ENCODE measurements at places on chromosomes 5 and 9.

- no peak for DNase-seq
Measured at GRCh38 chr5:93130624-93131490, 450.2 kb downstream of the NR2F1-AS1 start.

DNA sequence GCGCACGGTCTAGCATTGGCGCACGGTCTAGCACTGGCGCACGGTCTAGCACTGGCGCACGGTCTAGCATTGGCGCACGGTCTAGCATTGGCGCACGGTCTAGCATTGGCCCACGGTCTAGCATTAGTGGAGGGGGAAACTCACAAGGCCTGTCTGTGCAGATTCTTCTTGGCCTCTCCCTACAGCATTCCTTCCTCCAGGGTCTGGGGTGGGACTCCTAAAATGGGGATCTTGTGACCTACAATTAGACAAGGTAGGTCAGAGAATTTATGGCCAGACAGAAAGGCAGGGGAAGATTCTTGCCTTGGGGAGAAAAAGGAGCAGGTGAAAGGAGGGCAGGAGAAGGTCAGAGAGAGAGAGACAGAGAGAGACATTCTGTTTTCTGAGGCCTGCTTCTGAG is 5.4 kb upstream of the GBGT1 start:
- no peak for DNase-seq

- peak; percentile 41 for DNase-seq
Measured at GRCh38 chr5:75616971-75617621, 5.8 kb downstream of the ANKDD1B start.

DNA sequence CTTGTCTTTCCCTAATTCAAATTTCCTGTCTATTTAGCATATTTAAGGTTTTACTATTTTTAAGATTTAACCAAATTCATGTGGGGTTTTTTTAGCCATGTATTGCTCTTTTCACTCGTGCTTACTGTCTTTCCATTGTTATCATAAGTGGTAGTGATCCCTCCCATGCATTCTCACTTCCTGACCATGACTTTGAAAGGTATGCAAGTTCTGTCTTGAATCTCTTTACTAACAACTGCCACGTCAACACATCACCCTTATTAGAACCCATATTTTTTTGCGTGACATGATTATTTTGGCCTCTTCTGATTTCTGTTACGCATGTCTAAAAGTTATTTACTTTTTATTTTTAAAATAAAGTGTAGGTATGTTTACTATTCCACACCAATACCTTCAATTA is 94.7 kb upstream of the CDH6 start:
- DNase-seq, result no peak

DNA sequence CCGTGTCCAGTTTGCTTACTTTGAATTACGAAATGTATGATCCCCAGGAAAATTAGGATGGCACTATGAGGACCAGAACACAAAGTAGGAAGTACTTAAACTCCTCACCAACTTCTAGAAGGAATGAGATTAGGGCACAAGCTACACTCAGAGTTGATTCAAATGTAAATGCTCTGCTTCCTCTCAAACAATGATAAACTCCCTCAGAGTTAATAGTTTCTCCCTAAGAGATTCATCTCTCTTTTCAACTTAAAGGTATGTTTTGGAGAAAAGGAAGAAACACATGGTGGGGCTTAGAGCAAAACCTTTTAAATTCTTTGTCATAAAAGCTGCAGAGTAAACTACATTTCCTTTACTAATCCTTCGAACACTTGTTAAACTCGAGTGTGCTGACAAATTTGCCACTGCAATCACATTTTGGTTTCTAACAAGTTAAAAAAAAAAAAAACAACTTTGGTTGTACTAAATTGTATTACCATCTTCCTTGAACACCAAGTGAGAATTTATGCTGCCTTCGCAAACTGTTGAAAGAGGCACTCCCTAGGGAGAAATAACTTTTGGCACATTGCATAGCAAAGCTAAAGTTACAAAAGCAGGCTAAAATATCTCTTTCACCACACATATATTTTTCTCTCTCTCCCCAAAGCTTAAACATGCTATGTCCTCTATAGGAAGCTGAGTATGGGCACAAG is 66.6 kb downstream of the DENND1A start:
- no peak for DNase-seq

DNA sequence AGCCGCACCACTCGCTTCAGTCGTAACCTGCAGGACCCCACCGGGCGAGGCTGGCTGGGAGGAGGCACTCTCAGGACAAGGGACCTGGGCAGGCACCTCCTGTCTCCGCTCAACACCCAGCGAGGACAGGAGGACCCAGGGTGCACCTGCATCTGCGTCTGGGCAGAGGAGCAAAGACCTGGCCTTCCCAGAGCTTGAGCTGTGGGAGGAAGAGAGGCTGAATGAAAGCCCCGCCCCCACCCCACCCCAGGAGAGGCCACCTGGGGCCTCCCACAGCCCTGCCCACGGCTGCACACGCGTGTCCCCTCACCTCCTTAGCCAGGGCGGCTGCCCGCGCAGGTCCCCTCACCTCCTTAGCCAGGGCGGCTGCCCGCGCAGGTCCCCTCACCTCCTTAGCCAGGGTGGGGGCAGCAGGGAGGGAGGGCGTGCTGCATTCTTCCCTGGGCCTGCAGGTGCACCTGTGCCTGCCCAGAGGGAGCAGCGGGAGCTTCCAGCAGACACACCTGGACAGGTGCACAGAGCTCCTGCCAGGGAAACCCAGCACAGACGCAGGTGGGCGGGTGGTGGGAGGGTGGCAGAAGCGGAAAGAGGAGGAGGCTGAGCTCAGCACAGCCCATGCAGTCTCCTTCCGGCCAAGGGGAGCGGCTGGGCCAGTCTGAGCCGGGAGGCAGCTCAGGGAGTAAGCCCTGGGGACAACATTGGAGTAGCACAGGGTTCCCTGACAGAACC is 18.5 kb upstream of the SLC12A7 start:
- DNase-seq, result no peak

- DNase-seq, result no peak
Measured at GRCh38 chr9:29644514-29644913, 2071.2 kb upstream of the C9orf72 start.

DNA sequence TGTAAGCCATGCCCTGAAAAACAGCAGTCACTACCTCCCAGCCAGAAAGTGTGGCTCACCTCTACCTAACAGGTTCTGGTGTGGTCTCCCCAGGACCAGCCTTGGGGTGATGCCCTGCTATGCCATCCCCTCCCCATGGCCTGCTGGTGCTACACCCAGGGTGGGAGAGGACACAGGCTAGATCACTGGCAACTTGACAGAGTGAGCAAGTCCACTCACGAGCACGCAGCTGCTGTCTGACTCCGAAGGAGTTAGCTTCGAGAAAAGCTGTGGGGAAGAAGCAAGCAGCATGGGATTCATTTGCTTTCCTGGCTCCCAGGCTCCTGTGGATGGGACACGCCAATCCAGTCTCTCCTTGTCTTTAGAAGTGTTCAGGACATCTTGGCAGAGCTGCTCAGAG is 102.2 kb downstream of the COL5A1 start:
- no peak for DNase-seq

DNA sequence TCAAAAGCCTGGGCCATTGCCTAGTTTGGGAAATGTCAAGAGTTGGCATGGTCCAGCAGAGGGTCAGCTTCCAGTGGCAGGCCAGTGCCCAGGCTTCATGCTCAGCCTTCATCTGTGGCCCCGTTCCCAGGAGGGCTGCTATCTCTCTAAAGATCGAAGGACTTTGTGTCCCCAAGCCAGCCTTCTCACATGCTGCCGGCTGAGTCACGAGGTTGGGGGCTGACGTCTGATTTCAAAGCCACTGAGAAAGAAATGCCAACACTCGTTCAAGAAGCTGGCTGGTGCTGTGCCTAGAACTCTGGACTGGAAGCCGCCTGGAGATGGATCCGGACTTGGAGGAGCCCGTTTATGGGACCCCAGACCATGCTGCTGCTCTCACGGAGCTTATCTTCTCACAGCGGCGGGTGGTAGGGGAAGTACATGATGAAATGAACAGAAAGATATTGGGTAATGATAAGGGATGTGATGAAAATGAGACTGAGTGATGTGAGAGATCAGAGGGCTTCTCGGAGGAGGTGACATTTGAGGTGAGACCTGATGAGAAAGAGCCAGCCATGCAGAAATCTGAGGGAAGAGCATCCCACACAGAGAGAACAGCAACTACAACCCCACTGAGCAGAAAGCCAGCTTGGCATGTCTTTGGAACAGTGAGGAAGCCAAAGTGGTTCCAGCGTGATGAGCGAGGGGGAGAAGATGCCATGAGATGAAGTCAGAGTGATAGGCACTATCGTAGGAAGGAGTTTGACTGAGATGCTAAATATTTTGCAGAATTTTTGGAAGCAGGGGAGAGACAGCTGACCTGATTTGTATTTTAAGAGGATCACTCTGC is 54.9 kb upstream of the BOD1 start:
- peak; percentile 5 for DNase-seq

DNA sequence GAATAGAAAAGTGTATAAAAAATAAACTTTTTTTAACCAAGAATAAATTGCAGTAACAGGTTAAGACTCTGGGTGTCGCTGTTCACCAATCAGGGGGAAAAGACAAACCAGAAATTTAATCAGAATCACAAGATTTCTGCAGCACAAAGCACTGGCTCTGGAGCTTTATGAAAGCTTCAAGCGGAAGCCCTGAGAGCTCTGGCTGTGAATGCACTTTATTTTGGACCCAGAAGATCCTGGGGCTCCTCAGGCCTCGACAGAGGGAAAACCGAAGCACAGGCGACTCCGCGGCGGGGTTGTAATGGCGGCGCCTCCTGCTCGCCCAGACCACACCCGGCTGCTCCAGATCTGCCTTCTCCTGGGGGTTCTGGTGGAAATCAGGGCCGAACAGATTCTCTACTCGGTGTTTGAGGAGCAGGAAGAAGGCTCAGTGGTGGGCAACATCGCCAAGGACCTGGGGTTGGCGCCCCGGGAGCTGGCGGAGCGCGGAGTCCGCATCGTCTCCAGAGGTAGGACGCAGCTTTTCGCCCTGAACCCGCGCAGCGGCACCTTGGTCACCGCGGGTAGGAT is at the start of gene PCDHGA4:
PCDHGA4 (plus strand) TSS at position 122 of the 570 bp plus-strand sequence; CDS start at position 209, 87 bp downstream.
- peak; percentile 20 for DNase-seq

Measured in iris pigment epithelial cell (primary cell).